ENCODE measurements at places on chromosomes 6 and 20.

DNA sequence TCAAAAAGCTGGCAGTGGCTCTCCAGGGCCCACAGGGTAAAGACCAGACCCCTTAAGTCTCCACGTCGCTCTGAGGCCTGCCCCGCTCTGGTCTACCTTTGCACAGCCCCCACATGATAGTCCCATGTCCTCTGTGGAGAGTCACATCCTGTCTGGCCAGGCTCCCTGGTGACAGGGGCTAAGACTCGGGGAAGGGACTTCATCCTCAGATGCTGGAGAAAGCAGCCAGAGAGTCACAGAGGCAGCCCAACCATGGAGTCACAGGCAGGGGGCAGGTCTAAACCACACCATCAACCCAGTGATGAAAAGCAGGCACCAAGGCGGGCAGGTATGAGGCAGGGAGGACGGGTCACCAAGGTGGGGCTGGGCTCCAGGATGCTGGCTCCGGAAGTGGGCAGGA lies 62.2 kb downstream of the SLC22A23 start:
- no peak for DNase-seq

- no peak for DNase-seq
These were observed 83.9 kb downstream of the DLL1 start for GRCh38 chr6:170206851-170207431.

DNA sequence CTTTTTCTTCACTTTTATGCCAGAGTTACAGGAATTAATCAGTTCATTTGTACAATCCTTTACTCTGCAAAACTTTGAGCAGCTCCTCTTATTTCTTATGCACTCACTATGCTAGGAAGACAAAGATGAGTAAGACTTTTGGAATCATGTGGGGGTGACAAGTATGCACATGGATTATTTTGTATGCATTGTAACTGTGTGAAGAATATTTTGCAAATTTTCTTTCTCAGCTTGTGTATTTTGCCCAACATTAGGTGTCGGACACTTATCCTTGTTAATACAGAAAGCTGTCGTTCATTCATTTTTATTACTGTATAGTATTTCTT lies 88.6 kb downstream of the PPP1R14C start:
- DNase-seq = no peak

- DNase-seq = no peak
These were observed 172.6 kb upstream of the AGPAT4 start for GRCh38 chr6:161446296-161446925.

- DNase-seq = no peak
These were observed 48.2 kb downstream of the SSR1 start for GRCh38 chr6:7264686-7265384.

DNA sequence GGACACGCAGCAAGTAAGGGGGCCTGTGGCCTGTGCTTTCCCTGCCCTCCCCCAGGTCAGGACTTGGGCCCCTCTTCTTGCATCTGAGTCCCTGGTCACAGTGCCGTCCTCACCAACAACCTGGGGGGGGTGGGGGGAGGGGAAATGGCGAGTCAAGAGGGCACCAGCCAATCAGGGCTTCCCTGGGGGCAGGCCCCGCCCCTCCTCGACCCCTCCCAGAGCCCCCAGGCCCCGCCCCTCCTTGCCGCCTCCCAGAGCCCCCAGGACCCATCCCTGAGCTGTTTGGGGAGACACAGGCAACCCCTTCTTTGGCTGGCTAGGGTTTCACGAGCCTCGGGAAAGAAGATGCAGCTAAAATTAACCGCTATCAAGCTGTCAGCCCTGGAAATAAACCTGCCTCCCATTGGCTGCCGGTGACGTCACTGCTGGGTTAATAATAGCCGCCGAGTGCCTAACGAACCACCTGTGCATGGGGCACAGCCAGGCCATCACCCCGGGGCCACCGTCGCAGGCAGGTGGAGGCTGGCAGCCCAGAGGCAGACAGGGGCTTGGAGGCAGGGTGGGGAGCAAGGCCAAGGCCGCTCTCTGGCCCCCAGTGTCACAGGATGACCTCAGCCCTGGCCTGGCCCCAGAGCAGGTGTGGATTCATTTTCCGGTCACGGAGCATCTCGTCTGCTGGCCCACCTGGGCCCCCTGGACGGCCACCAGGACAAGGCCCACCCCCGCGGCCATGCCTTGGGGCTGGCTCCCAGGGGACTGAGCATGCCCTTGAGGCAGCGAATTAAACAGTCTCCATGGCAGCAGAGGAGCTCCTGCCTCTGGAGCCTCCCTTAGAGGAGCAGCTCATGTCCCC lies 3.2 kb upstream of the EEF1A2 start:
- no peak for DNase-seq

- DNase-seq = no peak
These were observed 190.6 kb upstream of the SASH1 start for GRCh38 chr6:148151896-148152643.

- DNase-seq = no peak
These were observed 44.9 kb upstream of the CCDC28A start for GRCh38 chr6:138728662-138729061.

GRCh38 chr6:818196-818595 lies 125.3 kb upstream of the EXOC2 start:
- DNase-seq = no peak

DNA sequence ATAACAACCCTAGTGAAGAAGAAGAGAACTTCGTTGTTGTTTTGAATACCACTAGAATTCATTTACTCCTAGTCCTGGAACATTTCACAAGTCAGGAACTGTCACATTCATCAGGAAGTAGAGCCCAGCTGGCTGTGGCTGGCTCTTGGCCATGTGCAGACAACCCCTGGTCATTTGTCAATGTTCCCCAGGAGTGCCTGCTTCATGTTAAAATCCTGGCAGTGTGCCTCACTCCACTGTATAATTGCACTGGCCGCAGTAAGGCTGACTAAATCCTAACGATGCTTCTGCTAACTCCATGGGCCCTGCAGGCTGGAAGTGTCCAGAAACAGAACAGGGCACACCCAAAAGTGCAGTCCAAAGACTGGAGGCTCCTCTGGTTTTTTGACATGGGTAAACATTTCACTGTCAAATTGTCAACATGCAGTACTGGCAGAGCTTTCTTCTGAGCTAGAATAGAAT lies 41.5 kb upstream of the ADGRF1 start:
- DNase-seq = peak; percentile 28

- DNase-seq = peak; percentile 44
These were observed 36.2 kb upstream of the RGS17 start for GRCh38 chr6:153167061-153167891.

- DNase-seq = no peak
These were observed 39.3 kb downstream of the VAPB start for GRCh38 chr20:58428364-58428763.

- DNase-seq = no peak
These were observed 374.8 kb downstream of the LMBRD1 start for GRCh38 chr6:69422020-69422419.

GRCh38 chr6:106513808-106514582 lies 115.3 kb downstream of the RTN4IP1 start:
- DNase-seq = no peak

GRCh38 chr6:167409694-167410093 lies 84.8 kb downstream of the TTLL2 start:
- no peak for DNase-seq

- no peak for DNase-seq
These were observed 19.2 kb upstream of the FAM83C start for GRCh38 chr20:35311409-35311808.

DNA sequence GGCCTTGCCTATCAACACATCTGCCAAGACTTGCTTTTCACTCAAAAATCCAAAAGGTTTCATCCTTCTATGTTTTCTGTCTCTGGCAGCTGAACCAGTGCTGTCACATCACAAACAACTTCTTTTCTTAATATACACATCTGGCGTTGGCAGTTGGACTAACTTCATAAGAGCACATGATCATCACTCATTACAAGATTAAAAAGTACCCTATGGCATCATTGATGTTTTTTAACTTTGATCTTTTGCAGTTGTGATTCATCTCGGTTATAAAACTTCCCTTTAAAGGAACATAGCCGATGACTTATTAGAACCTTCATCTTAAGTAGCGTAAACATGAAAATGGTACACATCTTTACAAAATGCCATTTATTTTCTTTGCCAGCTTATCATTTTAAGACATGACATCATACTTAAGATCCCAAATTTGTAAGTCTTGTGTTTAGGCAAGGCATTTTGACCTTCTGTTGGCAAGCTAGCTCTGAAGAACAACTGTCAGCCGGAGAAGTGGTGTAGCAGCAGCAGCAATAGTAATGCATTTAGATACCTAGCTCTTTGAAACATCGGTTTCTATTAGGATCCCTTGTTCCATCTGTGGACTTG lies 64.2 kb upstream of the SUPT3H start:
- DNase-seq = no peak

DNA sequence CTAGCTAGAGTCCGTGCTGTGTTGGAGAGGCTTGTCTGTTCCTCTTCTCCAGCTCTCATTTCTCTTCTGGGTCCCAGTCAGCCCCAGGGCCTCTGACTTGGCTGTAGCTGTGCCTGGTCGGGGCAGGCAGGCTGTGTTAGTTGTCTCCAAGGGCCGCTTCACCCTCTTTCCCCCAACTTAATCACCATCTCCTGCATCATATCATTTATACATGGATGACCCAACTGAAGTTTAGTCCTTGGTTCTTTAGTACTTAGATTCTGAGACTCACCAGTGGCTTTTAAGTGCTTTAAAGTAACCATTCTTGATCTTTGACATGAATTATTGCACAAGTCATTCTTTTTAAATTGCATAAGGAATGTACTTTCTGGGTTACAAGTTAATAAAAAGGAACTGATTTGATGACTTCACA lies 127.3 kb downstream of the RTN4IP1 start:
- no peak for DNase-seq

GRCh38 chr6:132132924-132133639 lies 181.9 kb upstream of the CCN2 start:
- DNase-seq = no peak

- no peak for DNase-seq
These were observed 12.9 kb upstream of the WTAP start for GRCh38 chr6:159714404-159714803.

- DNase-seq = no peak
These were observed 68.5 kb upstream of the TOP1 start for GRCh38 chr20:40960101-40960500.

- no peak for DNase-seq
These were observed 150.6 kb downstream of the LY86 start for GRCh38 chr6:6738922-6739716.

- DNase-seq = no peak
These were observed 329.5 kb upstream of the KHDRBS2 start for GRCh38 chr6:62615366-62616015.

DNA sequence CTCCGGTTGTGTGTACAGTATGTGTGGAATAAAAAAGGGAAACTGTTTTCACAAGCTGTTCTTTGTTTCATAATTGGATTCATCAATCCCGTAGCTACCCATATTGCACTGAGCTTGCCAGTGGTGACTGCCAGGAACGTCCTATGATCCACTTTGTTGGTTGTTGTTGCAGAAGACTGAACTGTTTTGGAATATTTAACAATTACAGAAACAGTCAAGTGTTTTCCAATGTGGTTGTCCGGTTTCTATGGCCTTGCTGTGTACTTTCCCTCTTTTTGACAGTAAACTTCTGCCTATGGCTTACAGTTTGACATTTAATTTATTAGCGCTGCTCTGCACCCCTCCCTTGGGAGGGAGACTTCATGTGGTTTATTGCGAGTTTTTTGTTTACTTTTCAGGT lies 141.2 kb downstream of the DTNBP1 start:
- no peak for DNase-seq

- DNase-seq = no peak
These were observed 325.1 kb downstream of the SOX4 start for GRCh38 chr6:21918666-21919065.

DNA sequence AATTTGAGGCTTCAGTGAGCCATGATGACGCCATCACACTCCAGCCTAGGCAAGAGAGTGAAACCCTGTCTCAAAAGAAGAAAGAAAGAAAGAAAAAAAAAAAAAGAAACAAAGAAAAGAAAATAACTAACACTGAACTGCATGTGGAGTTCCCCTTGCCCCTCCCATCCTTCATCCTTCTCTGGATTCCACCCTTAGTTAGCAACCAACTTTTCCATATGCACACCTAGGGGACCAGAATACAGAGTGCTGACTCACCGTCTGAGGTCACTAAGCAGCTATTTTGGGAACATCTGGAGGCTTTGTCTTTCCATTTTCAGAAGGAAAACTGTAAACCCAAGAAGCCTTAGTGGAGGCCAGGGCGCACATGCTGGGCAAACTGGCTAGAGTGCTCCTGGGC lies 257.4 kb downstream of the MAFB start:
- DNase-seq = no peak

DNA sequence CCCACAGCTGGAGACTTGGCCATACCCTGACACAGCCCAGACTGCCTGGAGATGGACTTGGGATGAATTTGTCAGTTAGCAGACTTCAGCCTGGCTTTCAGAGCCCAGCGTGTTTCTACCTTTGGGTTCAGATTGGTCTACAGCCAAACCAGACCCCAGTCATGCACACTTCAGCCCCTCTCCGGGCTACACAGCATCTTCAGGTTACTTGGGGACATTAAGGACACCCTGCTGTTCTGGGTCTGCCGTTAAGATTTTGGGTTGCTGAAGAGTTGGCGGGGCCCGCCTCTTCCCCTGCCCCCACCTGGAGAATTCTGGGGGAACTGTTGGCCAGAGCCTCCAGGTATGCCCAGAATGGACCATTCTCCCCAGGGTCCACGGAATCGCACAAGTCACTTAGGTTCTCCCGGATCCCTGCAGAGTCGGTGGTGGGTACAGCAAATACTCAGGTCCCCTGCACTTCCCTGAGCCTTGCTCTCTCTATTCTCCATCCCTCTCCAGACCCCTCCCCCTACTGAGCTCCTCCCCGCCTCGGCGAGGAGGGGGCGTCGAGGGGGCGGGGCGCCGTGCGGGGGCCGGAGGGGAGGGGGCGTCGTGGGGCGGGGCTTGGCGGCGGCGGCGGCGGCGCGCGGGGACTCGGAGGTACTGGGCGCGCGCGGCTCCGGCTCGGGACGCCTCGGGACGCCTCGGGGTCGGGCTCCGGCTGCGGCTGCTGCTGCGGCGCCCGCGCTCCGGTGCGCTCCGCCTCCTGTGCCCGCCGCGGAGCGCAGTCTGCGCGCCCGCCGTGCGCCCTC lies at the start of gene PTK7:
TSS of gene PTK7 (plus strand) at position 645 of the 794 bp plus-strand sequence. CDS start 175 bp downstream, outside the sequence.
- peak; percentile 65 for DNase-seq

GRCh38 chr6:122129313-122130025 lies 270.0 kb upstream of the HSF2 start:
- no peak for DNase-seq

DNA sequence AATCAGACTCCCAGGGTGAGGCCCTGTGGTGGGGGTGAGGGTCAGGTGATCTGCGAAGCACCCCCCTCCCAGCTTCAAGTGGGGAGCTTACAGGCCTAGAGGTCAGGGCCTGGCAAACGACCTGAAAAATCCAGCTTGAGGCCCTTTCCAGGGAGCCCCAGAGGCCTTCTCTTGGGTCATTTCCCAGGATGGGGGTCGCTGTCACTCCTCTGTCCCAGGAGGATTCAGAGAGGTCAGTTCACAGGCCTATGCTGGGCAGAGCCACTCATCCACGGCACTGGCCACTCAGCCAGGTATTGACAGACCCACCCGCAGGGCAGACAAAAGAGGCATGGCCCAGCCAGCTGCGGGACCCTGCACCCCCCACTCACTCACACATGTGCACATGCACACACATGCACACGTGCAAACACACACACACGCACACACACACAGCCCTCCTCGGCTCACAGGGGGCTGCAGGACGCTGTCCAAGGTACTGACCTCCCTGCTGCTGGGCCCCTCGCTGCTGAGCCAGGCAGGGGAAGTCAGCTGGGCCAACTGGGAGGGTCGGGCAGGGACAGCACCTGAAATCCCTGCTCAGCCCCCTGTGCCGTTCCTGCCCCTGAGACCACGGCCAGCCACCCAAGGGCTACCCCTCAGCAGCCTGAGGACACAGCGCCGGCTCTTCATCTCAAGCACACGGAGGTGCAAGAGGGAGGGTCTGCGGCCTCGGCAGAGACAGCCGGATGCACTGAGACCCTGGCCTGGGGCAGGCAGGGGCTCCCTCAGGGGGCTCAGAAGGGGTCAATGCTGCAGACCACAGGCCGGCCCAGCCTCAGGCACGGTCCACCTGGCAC lies 113.8 kb downstream of the TAF4 start:
- DNase-seq = no peak

All from AG08396 (cell line).